GM13977 (cell line): ENCODE measurements at places on chromosomes 2 and 18.

- no peak for DNase-seq
Observed at GRCh38 chr2:149221898-149222297, 108.5 kb upstream of the LYPD6 start.

- no peak for DNase-seq
Observed at GRCh38 chr2:109685453-109685852, 71.3 kb downstream of the SOWAHC start.

DNA sequence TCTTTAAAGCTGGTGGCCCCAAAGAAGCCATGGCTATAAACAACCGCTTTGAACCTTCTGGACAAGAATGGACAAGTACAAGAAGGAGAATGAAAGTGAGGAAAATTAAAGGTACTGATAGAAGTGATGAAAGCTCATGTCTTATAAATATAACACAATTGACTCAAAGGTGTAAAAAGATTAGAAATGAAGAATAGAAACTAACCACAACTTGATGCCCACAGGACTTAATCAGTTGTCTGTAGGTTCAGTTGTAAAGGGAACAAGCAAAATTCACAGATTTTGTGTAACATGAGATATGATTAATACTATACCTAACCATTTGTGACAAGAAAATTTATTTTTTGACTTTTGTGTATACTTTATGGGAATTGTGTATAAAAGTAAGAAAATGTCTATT lies 135.7 kb downstream of the NUP35 start:
- DNase-seq: no peak

- peak; percentile 57 for DNase-seq
Observed at GRCh38 chr2:44616667-44617155, 255.0 kb downstream of the CAMKMT start.

GRCh38 chr2:100424277-100424875 lies 6.9 kb upstream of the CHST10 start:
- DNase-seq: no peak

- DNase-seq: no peak
Observed at GRCh38 chr2:186946896-186947467, 98.0 kb upstream of the ZSWIM2 start.

- DNase-seq: no peak
Observed at GRCh38 chr18:48753691-48754090, 197.1 kb downstream of the SMAD7 start.

DNA sequence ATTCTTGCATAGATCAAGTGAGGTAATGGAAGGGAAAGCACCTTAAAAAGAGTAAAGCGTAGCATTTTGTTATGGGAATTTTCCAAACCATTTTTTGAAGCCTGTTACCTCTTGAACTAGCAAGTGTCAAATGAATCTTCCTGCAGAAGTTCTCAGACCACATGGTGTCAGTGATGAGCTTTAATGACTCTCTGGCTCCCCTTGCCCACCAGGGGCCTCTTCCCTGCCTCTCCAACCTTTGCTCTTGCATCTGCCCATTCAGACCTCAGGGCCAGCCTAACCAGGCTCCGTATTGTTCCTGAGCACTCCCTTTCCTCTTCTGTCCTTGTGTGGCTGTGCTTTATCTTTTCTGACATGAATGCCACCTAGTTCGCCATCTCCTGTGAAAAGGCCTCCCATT lies 155.9 kb downstream of the DIS3L2 start:
- no peak for DNase-seq

- no peak for DNase-seq
Observed at GRCh38 chr2:195488567-195488966, 168.5 kb upstream of the SLC39A10 start.

- DNase-seq: no peak
Observed at GRCh38 chr2:49335546-49335945, 181.2 kb upstream of the FSHR start.

- no peak for DNase-seq
Observed at GRCh38 chr2:25821225-25822056, 56.8 kb downstream of the ASXL2 start.

GRCh38 chr2:109421101-109421500 lies 192.7 kb downstream of the SEPTIN10 start:
- DNase-seq: no peak

DNA sequence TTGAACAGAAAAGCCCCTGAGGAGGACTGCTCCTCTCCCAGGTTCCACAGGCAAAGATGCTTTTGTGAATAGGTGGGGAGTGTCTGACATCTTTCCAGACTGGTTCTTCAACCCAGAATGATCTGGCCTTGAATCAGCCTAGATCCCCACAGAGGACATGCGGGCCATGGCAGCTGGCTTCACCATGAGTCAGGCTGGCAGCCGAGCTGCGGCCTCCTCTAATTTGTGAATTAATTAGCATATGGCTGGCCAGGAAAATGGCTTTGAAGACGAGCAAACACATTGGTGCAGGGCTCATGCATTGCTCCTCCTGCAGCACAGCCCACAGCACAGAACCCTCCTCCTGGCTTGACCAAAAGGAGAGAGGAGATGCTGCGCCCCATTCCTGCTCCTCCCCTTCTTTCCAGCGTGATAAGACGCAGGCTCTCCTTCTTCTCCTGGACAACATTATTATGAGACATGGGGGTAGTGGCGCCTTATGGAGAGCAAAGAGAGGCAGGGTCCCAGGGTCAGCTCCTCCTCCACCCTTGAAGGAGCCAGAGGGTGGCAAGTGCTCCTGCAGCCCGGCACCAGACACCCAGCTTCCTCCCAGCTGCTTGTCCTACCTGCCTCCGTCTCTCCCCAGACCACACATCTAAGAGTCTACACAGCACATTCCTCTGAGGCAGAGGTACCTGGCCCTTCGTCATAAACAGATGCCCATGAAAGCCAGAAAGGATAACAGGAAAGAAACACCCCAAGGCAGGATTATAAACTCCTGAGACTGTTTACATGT lies 66.7 kb downstream of the EDAR start:
- DNase-seq: no peak

DNA sequence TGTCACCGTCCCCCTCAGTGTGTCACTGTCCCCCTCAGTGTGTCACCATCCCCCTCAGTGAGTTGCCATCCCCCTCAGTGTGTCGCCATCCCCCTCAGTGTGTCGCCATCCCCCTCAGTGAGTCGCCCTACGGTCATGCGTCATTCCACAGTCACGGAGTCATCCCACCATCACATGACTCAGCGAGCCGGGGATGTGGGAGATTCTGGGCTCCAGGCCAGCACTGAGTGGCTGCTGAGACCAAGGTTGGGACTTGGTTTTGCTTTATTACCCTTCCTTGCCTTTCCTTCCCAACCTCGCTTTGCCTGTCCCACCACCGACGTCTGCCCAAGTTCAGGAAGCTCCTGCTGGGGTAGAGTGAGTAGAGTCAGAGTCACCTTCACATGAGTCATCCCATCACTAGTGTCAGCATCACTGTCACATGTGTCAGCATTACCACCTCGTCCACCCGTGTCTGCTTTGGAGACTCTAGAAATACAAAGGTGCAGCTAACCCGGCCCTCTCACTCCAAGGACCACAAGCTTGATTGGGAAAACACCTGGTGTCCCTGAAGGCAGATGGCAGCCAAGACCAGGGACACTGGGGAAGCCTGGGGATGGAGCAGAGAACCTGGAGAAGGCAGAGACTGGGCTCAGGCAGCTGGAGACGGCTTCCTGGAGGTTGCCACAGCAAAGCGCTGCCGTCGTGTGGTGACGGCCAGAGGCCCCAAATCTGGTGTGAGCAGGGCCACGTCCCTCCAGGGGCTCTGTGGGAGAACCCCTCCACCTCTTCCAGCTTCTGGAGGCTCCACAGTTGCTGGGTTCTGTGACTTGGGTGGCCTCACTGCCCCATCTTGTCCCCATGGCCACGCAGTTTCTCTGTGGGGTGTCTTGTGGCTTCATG lies 485.2 kb upstream of the SALL3 start:
- no peak for DNase-seq

- peak; percentile 51 for DNase-seq
Observed at GRCh38 chr18:63131106-63131958, 188.2 kb downstream of the BCL2 start.

GRCh38 chr18:78664048-78664447 lies 315.6 kb upstream of the SALL3 start:
- no peak for DNase-seq

- DNase-seq: no peak
Observed at GRCh38 chr2:99537910-99538485, 48.2 kb upstream of the REV1 start.

DNA sequence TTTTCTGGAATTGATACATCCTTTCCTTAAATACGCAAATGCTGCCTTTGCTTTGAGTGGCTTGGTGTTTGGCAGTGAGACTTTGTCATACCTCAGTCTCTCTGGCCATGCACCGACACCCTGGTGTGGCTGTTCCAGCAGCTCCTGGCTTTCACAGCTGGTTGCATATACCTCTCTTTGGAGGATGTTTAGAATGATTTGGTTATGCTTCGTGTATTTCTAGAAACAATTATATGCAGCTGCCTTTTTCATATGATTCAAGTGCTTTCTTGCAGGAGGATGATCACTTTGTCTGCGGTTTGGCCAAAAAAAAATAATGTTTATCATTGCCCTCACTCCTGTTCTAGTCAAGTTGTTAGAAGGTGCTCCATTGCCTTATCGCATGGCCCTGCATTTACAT lies 95.0 kb upstream of the EML6 start:
- no peak for DNase-seq

- no peak for DNase-seq
Observed at GRCh38 chr18:24212939-24213338, 74.1 kb downstream of the CABYR start.

- DNase-seq: no peak
Observed at GRCh38 chr2:187851955-187852561, 297.8 kb upstream of the TFPI start.

GRCh38 chr2:12970861-12971260 lies 254.1 kb downstream of the TRIB2 start:
- no peak for DNase-seq

DNA sequence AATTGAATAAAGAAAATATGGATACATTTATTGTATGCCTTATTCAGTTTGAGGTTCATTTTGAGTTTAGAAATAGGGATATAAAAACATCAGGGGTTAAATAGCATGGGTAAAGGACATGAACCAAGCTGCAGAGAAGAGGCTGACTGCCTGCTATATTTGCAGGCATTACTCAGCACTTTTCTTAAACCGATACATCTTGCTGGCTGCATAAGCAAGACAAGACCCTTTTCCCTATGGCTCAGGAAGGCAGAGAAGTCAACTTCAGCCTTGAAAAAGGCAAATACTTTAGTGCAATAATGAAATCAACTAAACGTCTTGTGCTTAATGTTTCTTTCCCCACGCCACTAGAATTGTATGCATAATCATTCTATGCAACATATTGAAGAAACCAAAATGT lies 36.4 kb downstream of the SCN1A start:
- no peak for DNase-seq
